ENCODE measurements at places on chromosomes 5 and 9.

GRCh38 chr5:59094864-59095263 lies 512.0 kb downstream of the RAB3C start:
- no peak for DNase-seq

DNA sequence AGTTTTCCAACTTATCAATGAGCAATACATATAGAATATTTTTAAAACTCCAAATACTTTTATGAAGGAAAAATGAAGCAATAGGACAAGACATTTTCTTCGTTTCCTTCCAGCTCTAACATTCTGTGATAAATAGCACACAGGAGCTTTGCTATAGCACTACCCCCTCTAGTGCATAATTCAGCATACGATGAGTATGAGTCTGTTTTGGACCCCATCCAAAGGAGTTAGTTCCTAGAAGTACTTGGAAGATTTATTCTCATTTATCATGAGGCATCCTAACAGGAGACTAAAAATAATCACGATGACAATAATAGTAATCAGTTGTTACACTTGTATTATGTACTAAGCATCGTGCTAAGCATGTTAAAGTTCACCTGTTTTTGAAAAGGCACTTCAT lies 1061.3 kb upstream of the DMAC1 start:
- DNase-seq = no peak

- no peak for DNase-seq
Measured at GRCh38 chr5:12093586-12093985, 189.3 kb upstream of the CTNND2 start.

- DNase-seq = no peak
Measured at GRCh38 chr5:154390096-154390495, 55.7 kb upstream of the SAP30L start.

DNA sequence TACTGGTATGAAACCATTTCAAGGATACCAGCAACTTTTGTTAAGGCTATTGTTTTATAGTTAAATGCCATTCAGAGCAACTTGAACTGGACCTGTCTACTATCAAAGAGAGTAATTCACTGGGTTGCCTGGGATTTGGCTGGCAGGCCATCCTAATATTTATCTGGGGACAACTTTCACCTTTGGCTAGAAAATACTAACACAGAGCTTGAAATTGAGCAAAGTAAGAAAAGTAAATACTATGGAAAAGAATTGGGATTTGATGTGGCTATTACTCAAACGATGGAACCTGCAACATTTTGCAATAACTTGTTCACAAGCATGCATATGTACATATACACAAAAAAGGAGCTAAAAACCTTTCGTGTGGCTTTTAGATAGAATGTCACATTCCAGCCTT lies 191.3 kb downstream of the DENND1A start:
- DNase-seq = no peak

- DNase-seq = no peak
Measured at GRCh38 chr9:36938617-36939016, 95.5 kb downstream of the PAX5 start.

DNA sequence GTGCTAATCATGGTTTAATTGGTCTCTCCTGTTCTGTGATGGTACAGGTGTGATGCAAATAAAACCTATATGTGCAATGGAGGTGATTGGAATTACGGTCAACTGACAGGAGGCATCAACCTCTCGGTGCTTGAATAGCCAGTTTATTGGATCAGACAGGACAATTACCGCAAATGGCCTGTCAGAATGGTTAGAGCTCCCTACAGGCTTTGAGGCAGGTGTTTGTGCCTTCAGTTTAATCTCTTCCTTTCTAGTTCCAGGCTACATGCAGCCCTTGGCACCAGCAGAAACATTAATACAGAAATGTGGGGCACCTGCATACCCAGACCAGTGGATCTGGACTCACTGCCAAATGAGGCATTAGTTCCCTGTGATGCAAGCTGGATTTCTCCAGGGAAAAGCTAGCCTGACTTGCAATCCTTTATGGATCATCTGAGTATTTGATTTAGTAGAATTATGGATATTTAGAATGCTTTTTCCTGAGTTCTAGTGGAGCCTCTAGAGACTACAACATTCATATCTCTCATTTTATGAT lies 128.6 kb downstream of the MAT2B start:
- no peak for DNase-seq

- no peak for DNase-seq
Measured at GRCh38 chr9:36867241-36867640, 166.8 kb downstream of the PAX5 start.

- no peak for DNase-seq
Measured at GRCh38 chr5:151257731-151258181, 4.8 kb downstream of the GM2A start.

GRCh38 chr5:107853696-107854095 lies 183.0 kb upstream of the EFNA5 start:
- DNase-seq = no peak

DNA sequence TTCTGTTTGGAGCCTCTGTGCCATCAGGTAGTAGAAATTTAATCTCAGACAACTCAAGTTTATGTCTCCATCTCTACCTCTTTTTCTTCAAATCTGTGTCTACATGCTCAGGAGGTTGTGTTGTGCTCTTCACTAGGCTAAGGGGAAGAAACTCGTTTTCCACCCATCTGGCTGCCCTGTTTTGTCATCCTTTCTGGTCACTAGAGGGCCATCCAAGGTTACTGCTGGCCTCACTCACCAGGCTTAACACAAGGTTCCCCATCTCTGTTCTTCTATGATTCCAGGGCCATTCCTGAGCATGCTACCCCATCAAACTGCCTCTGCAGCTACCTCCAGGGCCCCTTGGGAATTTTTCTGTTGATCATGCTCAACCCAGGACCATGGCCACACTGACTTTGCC lies 213.3 kb upstream of the FBXL7 start:
- no peak for DNase-seq

GRCh38 chr5:148828511-148829247 lies 2.3 kb downstream of the ADRB2 start:
- no peak for DNase-seq

- no peak for DNase-seq
Measured at GRCh38 chr5:53265043-53265442, 155.5 kb upstream of the MOCS2 start.

GRCh38 chr9:105127863-105128220 lies 116.6 kb upstream of the SLC44A1 start:
- DNase-seq = no peak

- DNase-seq = peak; percentile 43
Measured at GRCh38 chr9:71001780-71002386, 119.5 kb downstream of the TRPM3 start.

- no peak for DNase-seq
Measured at GRCh38 chr5:60568646-60569045, 131.3 kb downstream of the DEPDC1B start.

DNA sequence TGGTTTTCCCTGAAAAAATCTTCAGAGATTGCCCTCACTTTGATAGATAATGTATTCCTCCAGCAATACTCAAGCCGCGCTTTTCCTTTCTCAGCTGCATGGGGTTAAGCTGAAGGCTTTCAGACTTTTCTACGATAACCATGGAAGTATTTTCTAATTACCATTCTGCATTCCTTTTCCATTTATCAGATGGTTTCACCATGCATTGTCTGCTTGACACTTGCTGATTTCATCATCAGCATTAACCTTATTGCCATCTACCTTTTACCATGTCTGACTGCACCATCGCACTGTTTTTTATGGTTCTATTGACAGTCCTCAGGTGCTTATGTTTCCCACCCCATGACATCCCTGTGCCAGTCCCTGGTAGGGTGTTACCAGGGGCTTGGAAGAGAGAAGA lies 91.6 kb downstream of the DMAC1 start:
- DNase-seq = no peak

DNA sequence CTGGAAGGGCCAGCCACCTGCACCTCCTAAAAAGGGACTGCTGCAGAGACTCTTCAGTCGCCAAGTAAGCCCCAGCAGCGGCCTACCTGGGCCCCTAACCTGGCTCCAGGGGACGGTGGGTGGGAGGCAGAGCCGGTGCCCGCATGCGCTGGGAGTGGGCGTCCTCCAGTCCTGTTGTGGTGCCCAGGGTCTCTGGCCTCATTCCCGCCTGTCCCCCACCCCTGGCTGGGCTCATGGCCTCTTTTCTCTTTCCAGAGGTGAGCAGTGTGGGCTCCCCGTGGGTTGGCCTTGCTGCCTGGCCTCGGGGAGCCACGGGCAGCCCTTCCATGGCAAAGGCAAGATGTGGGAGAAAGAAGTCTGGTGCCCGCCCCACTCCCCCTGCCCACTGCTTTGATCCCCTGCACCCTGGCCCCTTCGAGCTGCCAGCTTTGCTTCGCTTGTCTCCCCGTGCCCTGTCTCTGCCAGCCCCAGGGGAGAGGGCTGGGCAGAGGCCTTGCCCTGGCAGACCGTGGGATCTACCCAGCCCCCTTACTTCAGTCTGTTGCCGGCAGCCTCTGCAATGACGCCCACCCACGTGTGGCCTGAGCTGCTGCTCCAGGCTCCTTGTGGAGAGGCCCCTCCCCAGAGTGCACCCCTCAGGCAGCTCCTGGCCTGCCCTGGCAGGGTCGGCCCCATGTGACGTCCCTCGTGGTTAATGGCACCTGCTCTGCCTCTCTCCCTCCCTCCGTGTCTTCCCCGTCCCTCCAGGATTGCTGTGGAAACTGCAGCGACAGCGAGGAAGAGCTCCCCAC lies 5.4 kb upstream of the PRR7 start:
- DNase-seq = no peak

DNA sequence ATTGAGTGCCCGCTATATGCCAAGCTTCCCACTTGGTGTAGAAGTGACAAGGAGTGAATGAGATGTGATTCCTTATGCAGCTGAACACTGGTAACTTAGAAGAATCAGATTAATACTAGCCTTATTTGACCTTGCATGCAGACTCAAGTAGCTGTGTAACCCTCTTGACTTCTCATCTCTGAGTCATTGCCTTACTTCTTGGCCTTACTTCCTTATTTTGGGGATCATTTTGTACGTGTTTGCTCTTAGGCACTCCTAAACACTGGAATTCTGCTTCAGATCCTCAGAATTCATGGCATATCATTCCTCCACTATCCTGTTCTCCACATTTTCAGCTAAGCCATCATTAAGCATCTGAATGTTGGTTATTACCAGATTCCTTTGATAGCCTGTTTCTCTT lies 948.9 kb upstream of the ARRDC3 start:
- DNase-seq = no peak

DNA sequence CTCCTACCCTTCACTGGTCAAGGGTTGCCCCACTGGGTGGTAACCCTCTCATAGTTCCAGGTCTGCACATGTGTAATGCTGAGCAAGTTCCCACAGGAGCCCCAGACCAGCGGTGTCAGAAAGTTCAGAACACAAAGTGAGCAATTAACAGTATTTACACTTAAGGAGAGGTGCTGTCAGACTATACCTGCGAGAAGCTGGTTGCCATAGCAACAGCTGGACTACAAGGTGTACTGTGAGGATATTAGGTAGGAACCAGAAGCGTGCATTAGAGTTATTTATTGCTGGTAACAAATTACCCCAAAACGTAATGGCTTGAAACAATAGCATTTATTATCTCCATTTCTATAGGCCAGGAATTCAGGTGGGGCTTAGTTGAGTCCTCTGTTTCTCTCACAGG lies 317.0 kb upstream of the RPS23 start:
- no peak for DNase-seq

GRCh38 chr5:80711938-80712337 lies 57.2 kb upstream of the DHFR start:
- no peak for DNase-seq

GRCh38 chr9:77224746-77225312 lies 47.5 kb downstream of the VPS13A start:
- DNase-seq = peak; percentile 51

GRCh38 chr9:106682420-106682819 lies 180.5 kb upstream of the ZNF462 start:
- no peak for DNase-seq

DNA sequence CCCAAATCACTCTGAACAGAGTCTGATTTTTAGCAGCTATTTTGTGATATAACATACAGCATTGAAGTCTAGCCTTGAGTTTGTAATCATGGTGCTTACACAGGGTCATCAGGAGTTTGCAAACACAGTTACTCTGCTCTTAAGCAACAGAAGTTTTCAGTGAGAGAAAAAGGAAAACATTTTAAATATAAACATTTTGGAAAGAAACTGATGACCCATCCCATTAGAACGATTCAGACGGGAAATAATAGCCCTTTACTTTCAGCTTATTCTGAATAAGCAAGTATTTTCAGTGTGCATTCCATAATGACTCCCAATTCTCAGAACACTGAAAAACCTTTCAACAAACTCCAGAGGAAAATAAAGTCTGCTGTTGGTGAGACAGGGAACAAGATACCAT lies 46.7 kb upstream of the TMC1 start:
- DNase-seq = no peak

DNA sequence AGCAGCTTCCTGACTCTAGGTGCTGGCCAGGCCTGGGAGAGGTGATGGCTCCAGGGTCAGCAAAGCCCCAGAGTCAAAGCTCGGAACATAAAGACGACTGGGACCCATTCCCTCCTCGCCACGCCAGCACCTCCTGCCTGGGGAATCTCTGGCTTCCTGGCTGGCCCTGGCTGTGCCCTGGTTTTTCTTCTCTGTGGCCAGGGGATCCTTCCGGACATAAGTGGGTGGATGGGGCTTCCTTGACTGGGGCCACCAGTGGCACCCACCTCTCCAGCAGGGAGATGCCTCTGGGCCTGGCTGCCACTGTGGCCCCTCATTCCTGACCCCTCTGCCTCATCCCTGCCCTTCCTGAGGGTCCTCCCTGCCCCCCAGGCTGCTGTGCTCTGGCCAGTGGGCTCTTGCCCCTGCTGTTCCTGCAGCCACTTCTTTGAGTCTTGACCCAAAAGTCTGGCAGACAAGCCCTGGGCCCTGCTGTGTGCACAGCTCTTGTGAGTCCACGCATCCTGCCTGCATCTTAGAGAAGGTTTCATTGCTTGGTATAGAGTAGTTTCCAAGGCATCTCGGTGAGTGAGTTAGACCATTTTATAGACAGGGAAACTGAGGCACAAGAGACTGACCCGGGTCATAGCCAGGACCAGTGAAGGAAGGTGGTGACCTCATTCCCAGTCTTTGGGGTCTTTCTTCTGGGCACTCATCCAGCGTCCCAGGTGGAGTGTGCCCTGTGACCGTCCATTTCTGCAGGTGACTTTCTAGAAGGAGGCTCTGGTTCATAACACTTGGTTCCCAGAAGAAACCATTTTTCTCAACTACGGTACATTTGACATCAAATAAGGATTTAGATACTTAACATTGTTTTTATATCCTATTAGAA lies 17.3 kb upstream of the LPCAT1 start:
- no peak for DNase-seq

- peak; percentile 9 for DNase-seq
Measured at GRCh38 chr9:297104-297972, 82.7 kb downstream of the DOCK8 start.

- no peak for DNase-seq
Measured at GRCh38 chr5:760363-761058, 24.0 kb downstream of the ZDHHC11B start.

GRCh38 chr5:75498208-75498777 lies 13.1 kb downstream of the CERT1 start:
- DNase-seq = no peak
